ENCODE measurements at places on chromosomes 7 and 10.

GRCh38 chr10:59970396-59971368, 64.3 kb upstream of the CCDC6 start:
- DNase-seq: no peak

DNA sequence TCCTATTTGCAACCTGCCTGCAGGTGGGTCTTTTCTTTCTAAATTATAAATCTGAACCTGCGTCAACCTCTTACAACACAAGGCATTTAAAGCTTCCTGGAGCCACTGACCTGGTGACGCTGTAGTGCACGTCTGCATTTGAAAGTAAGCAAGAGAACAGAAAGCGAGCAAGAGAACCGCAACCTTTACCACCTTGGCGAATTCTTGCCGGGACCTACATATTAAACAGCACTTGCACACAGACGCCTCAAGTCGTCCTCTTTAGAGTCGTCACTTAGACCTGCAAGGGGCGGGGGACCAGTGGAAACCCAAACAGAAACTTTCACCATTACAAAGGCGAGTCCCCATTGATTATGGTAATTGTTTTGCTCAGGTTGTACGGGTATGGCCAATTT, 9.5 kb downstream of the GLI3 start:
- no peak for DNase-seq

GRCh38 chr7:87330316-87330715, 15.1 kb upstream of the CROT start:
- no peak for DNase-seq

DNA sequence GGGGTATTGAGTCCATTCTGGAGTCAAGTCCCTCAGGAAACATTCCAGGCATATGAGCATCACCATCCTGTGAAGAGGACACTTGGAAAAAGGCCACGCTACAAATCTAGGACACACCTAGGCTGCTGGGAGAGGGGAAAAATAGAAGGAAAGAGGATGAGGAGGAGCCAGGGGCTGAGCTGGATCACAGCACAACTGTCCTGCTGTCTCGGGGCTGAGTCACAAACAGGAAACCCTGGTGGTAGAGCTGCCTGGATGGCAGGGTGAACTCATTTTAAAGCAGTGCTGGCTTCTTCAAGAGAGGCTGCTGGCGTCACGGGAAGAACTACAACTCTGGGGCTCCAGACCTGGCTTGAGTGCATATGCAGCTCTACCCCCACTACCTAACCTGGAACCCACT, 151.5 kb downstream of the RNF216 start:
- DNase-seq: no peak

GRCh38 chr7:100799037-100799896, 28.1 kb downstream of the EPHB4 start:
- DNase-seq: no peak

DNA sequence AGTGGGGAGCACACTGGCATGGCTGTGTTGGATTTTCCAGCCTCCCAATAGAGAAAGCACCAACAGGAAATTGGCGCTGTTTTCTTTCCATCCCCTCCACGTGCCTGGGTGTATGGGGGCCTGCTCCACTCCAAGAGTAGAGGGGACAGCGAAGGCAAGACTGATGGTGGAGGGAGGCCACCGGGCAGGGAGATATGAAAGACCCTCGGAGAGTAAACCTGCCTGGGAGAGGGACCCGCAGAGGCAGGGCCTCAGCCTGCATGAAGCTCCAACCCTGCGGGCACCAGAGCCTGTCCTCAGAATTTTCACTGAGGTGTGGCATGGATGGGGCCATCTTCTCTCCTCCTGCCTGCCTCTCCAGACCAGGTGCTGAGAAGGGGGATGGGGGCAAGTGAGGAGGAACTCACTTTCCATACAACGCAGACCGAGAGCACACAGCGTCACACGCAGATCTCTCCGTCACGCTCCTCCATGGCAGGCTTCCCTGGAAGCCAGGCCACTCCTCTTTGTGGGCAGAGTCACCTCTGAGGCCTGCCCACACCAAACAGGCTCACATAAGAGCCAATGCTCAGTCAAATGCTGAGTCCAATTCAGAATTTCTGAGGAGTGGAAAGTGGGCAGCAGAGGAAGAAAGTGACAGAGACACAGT, 18.8 kb downstream of the ANXA11 start:
- DNase-seq: no peak

- DNase-seq: no peak
Measured at GRCh38 chr7:128861957-128862570, 592 bp upstream of the ATP6V1F start.

GRCh38 chr7:28003408-28003807, 177.2 kb downstream of the JAZF1 start:
- no peak for DNase-seq

GRCh38 chr10:94211169-94211510, 151.6 kb downstream of the NOC3L start:
- DNase-seq: no peak

DNA sequence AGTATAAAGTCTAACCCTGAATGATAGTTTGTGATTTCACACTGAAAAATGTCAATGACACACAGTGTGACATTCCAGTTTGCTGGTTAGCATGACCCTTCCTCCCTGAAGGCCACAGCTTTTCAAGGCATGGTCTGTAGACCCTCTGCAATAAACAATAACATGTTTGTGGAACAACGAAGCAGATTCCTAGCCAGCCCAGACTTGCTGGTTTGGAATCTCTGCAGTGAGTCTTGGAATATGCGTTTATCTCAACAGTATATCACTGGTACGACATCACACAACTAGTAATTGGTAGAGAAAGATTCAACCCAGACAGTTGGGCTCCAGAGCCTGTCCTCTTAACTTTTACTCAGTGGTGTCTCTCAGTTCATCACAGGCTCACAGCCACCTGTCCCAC, 23.7 kb upstream of the DUSP5 start:
- DNase-seq: no peak

- DNase-seq: no peak
Measured at GRCh38 chr7:24434972-24435371, 138.3 kb upstream of the PALS2 start.

- DNase-seq: no peak
Measured at GRCh38 chr10:49070701-49071100, 44.6 kb downstream of the VSTM4 start.

DNA sequence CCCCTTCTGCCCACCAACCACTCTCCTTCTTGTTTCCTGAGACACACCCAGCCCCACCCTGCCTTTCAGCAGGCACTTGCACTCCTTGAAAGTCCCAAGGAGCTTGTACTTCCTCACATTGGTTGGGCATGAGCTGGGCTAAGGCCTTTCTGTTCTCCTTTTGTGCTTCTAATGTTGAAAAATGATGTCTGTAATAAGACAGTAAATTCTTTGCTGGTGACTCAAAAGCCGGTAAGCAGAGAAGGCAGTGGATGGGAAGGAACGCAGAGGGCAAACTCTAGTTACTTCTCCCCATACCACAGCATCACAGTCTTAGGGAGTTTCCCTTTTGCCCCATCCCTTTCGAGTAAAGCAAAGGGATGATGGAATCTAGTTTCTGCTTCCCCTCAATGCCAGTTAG, 185.6 kb downstream of the PLXNA4 start:
- DNase-seq: no peak

DNA sequence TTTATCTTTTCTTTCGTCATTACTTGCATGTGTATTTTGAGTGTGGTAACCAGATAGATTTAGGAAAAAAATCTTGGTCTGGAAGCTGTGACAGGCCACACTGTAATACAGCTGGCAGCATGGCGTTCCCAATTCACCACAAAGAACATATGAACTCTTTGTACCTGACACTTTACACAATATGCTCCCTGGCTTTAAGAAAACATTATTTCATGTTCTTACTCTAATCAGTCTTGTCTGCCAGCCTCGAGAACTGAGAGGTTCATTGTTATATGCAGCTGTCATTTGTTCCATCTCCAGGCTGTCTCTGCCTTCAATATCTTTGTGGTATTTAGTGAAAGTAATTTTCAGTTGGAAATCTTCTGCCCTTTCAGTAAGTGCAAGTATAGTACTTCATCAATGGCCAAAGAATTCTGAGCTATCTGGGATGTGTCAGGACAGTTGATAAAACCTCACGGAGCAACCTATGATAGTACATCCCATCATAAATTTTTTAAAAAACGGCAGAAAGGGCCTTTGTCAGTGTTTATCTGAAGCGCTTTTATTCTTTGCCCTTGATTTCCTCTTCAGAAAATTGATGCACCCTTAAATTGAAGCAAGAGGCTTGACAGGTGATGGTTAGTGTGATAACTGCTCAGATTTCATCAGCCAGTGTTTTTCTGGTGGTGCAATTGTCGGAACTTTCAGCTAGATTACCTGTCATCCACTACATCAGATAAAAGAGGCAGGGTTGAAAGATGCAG, 146.3 kb upstream of the SP8 start:
- DNase-seq: no peak

GRCh38 chr7:19377611-19378344, 232.6 kb upstream of the FERD3L start:
- DNase-seq: no peak

- no peak for DNase-seq
Measured at GRCh38 chr10:12969951-12970350, 31.6 kb downstream of the CCDC3 start.

- DNase-seq: no peak
Measured at GRCh38 chr10:93465806-93466675, 16.1 kb downstream of the MYOF start.

DNA sequence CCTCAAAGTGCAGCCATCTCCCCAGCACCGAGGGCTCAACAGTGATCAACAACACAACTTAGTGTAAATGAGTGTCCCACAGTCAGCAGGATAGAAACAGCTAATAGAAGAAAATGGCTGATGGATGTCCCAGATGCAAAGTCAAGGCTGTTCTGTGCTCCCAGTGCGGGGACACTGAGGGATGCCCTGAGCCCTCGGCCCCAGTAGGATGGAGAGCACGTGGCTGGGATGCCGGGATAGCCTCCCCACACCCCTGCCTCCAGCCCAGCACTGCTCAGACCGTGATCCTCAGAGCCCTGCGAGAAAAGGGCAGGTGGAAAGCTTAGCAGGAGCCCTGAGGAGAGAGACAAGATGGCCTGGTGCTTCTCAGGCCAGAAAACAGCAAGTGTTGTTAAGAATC, 243.9 kb upstream of the TCERG1L start:
- no peak for DNase-seq

DNA sequence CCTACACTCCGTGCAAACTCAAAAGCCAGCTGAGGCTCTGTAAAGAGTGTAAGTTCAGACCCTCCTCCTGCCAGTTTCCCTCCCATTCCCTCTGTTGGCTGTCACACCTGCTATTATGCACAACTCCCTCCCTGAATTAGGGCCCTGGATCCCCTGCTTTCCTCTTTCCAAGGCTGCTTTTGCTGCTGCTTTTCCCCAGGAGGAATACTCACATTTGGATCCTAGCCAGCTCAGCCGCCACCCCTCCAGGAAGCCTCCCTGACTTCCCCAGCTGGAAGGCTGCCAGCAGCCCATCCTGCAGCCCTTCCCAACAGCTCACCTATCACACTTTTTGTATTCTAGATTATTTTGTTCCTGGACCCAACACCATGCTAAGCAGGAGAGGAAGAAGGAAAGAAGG, 40.9 kb upstream of the WDR11 start:
- no peak for DNase-seq

GRCh38 chr10:62638062-62638477, 166.4 kb upstream of the ADO start:
- DNase-seq: no peak

- DNase-seq: no peak
Measured at GRCh38 chr10:33790521-33791271, 456.2 kb upstream of the NRP1 start.

DNA sequence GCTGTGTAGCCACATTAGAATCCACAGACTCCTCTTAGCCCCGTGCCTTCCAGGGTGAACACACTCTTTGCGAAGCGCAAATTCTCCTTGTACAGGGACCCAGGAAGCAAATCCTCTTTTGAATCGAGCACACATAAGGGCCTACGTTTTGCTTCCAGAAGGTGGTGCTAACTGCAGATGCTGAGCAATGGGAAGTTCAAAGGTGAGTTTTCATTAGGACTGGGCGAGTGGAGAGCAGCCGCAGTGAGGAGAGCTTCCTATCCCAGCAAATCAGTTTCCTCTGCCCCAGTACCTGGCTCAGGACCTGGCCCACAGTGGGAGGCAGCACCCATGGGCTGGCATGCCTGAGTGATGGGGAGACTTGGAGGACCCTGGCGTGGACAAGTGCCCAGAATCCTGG, 23.5 kb upstream of the GPR26 start:
- DNase-seq: no peak

DNA sequence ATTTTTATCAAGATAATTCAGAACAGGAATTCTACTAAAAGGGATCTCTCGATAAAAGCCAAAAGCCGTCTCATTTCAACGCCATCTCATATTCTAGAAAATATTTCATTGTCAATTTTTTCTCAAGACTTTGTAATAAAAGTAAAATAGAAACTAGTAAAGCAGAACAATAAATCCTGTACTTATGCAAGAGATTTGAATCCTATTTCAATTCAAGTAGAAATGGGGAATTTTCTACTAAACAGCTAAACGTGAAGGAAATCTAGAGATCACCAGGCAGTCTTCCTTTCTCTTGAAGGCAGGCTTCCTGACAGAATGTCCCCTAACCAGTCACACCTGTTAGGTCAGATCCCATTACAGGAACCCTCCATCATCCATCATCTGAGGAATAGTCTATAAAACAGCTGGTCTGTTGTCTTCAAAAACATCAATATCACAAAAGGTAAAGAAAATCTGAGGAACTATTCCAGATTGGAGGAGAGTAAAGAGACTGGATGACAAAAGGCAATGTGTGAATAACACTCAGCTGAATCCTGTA, 23.7 kb downstream of the USP6NL start:
- DNase-seq: no peak

GRCh38 chr10:13329565-13329964, 18.5 kb downstream of the SEPHS1 start:
- DNase-seq: no peak

GRCh38 chr10:46035923-46036849, 5.8 kb upstream of the NCOA4 start:
- no peak for DNase-seq

DNA sequence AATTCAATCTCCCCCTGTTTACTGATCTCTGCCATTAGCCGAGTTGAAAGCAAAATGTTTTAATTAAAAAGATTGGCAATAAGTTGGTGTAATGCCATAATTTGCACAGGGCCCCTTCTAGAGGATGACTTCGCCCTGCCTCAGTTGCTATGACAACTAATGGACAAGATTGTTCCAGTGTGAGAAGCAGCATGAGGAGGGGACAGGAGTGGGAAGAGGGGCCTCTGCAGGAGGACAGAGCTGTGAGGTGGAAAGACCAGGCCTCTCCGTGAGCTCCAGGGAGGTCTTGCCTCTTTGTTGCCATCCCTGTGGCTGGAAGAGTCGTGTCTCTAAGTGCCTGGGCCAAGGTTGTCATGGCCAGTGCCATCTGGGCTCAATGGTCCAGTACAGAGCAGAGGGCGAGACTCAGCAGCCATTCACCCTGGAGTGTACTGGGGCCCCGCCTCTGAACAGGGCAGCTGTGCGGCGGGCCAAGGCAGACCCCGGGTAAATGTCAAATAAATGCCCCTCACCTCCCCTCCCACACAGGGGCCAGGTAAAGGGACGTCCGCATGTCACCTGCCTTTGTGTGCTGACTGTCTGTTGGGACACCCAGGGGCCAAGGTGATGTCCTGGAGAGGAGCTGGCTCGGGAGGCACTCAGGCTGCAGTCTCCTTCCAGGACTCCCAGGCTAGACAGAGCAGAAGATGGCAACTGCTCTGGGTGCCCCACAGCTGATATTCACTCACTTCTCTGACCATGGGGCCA, 97.0 kb upstream of the RET start:
- DNase-seq: no peak

- no peak for DNase-seq
Measured at GRCh38 chr7:39623732-39624441, 515 bp downstream of the RALA start.

Data from cortex of kidney (tissue), 1 donor.